ENCODE measurements at places on chromosomes 5 and 9. TPM values are rescaled to one million over a fixed set of nuclear protein-coding genes. Genes with fewer than 3 reads are reported as not detected.

DNA sequence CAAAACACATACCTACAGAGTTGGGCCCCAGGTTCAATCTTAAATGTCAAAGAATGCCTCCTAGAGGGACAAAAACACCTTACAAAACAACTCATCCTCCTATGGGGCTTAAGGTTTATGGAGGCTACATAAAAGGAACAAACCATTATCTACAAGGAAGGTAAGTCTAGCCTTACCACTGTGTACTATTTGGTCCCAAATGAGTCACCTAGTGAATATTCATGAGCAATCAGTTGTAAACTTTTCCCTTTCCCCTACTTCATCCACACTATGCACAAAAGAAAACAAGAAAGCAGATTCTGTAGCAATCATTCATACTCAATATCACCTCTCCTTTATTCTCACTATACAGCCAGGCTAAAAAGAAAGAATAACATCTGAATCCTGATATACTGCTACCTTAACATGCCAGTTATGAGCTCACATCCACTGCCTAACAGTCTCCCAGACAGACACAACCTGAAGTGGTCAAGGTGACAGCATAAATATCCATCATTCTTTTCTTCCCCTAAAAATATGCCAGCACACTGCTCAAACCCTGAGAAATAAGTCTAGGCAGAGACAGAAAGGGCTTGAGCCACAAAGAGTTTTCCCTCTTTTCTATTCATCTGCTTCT, 6.2 kb downstream of the OXCT1 start:
- no peak for DNase-seq

GRCh38 chr9:136443087-136443486, 3.4 kb upstream of the INPP5E start:
- DNase-seq = no peak

Gene SCGB3A2
- not detected for total RNA-seq

DNA sequence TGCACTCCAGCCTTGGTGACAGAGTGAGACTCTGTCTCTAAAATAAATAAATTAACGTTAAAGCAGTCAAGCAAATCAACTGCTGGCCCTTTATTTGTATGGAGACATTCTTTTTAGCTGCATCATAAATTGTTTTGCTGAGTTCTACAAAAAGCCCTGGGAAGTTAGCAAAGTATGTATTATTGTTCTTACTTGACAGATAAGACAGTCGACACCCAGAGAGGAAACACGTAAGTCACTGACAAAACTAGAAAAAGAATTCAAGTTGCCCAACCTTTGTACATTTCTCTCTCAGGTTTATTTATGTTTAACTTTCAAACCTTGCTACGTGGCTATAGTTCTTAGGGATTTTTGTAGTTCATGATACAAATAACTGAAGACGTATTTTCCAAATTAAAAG, 40.4 kb upstream of the MACIR start:
- no peak for DNase-seq

DNA sequence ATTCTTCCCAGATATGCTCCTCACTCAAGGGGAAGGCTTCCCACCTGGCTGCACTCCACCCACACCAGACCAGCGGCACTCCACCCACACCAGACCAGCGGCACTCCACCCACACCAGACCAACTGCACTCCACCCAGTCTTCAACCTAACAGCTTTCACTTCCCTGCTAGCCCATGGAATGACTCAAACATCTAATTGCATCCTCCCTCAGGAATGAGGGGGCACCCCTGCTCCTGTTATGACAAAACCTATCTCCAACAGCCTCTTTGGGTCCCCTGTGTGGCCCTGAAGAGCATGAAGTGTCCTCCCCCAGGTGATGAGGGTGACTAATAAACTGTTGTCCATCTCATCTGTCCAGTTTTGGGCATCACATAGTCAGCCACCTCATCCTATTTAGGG, 556.6 kb upstream of the TUSC1 start:
- no peak for DNase-seq

GRCh38 chr5:151571270-151572173, 19.6 kb downstream of the FAT2 start:
- no peak for DNase-seq

Gene KIF3A
- total RNA-seq = 11.2 TPM

DNA sequence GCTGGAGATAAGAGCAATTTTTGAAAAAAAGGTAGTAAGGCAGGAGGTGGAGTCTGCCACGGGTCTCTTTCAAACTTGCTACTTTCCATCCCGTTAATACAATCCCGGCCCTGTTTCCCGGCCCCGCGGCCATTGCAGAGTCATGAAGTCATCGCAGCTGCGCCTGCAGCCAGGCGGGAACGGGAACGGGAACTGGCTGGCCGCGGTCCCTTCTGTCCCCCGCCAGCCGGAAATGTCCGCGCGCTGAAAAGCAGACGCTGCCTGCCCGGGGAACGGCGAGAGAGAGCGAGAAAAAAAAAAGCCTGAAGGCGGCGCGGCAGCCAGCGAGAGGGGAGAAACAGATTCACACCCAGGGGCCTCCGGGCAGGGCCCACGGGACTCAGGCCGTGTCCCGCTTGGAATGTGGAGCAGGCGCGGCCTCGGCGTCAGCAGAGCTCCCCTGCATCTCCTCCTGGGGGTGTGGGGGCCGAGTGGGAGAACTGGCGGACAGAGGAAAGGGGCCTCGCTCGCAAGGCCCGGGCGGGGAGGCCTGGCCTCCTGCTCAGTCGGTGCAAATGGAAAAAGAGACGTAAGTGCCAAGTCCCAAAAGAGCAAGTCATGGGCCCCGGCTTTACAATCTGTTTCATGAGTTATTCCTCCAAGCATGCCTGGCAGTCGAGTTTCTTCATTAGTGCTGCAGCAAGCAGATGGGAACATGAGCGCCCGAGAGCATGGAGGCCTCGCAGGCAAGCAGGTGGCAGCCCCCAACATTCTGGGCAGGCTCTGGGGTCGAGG, 201.2 kb upstream of the GAS1 start:
- peak; percentile 92 for DNase-seq

- no peak for DNase-seq
These were observed 21.0 kb upstream of the IER5L start for GRCh38 chr9:129199044-129199435.

Gene DBH
- total RNA-seq = not detected

DNA sequence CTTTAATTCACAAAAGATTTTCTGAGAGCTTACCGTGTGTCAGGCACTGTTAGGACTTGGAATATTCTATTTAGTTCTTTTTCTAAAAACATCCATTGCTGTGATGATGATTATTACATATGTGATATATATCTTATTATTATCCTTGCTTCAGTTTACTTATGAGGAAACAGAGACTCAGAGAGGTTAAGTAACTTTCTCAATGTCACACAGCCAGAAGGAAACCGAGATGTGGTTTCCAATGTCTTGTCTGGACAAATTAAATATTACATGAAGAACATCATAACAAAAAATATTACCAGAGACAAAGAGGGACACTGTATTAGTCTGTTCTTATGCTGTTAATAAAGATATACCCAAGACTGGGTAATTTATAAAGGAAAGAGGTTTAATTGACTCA, 125.5 kb upstream of the DAP start:
- no peak for DNase-seq

DNA sequence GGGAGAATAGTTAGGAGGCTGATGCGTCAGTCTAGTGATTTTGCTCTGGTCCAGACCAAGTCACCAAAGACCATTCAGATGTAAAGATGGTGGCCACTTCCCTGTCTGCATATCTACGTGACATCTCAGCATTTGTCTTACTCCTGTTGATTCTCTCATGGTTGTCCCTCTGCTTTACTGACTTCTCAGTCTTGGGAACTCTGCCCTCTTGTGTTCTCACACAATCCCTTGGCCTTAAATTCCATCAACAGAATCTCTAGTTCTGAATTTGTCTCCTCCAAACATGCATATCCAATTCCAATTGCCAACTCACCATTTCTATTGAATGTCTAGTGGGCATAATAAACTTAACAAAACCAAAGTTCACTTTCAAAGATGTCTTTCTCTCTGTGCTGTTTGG, 147.8 kb downstream of the SLC24A2 start:
- no peak for DNase-seq

DNA sequence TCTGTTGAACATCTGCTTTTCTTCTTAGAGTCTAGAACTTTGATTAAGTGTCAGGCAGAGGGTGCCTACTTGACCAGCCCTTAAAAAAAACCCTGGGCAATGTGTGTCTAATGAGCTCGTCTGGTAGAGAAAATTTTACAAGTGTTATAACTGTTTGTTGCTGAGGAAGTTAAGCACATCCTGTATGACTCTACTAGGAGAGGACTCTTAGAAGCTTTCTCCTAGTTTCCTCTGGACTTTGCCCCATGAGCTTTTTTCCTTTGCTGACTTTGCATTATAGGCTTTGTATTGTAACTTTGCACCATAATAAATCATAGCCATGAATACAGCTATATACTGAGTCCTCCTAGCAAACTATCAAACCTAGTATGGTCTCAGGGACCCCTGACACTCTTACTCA, 39.4 kb downstream of the GNG10 start:
- no peak for DNase-seq

DNA sequence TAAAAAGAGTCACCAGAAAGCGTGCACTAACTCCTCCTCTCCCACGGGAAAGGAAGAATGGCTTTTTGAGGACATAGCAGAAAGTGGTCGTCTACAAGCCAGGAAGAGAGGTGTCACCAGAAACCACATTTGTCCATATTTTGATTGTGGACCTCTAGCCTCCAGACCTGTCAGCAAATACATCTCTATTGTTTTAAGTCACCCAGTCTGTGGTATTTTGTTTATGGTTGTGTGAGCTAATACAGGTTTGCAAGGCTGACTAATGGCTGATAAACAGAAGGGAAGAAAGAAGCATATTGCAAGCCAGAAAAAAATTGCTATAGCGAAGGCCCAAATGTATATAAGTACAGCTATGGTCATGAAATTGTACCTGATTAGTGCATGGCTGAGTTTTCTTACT, 21.4 kb downstream of the WDR70 start:
- DNase-seq = no peak

DNA sequence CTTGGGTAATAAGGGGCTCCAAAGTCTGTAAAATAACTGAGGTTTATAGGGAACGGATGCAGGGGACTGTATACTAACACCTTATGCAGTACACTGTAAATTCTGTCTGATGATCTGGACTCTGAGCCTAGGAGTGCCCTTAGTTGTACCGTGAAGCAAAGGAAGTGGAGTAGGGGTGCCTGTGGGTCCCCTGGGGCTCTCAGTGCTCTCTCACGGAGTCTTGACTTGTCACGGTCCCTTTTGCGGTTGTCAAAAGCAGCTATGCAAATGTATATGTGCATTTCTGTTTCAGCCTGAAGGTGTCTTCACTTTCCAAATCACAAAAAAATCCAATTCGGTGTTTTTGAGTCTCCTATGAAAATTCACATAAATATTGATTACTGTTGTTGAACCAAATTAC, 17.8 kb downstream of the DMRT1 start:
- no peak for DNase-seq

Gene LCN2
- not detected for total RNA-seq

- no peak for DNase-seq
These were observed 264.5 kb downstream of the TAF11L14 start for GRCh38 chr5:17898766-17899165.

DNA sequence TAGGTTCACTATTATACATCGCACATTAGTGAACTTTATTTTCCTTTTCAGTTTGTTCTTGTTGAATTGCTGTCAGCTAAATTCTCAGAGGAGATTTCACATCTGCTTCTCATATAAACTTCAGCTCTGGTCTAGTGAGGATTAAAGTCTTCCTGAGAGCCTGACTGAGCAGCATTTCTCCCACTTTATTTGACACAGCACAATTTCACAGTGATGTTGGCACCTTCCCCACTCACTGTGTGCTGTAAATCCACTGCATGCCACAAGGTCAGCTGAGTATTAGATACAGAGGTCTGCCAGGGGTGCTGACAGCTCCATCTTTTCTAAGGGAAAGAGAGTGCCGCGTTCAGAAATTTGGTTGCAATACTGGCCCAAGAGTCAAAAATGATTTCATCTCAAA, 567.4 kb downstream of the PRR16 start:
- no peak for DNase-seq

- DNase-seq = no peak
These were observed 505.0 kb downstream of the ELAVL2 start for GRCh38 chr9:23321049-23321448.

Gene LPAR1
- 6.3 TPM for total RNA-seq

DNA sequence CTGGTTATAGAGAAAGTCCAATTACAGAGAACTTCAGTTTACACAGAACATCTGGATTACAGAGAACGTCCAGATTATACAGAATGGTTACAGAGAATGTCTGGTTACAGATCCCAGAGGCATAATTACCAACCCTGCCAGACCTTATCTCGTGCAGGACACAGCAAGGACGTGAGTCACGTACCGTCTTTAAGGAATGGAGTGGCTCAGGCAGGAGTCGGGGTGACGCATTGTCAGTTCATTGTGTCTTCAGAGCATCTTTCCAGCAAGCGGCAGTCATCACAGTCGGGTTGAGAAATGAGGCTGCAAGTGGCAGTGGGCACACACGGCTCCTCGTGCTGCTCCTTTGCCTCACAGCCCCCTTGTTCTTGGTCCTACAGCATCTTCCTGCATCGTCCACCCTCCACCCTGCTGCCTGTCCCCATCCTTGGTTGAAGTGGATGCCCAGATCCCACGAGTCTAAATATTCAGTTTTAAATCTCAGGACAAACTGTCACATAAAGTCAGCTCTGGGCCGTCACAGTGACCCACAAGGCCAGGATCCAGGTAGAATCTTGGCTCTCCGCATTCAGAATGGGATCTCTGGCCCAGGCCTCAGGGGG, 30.0 kb upstream of the SLC6A19 start:
- peak; percentile 56 for DNase-seq

- no peak for DNase-seq
These were observed 8.3 kb upstream of the AFF4 start for GRCh38 chr5:132971483-132972435.

DNA sequence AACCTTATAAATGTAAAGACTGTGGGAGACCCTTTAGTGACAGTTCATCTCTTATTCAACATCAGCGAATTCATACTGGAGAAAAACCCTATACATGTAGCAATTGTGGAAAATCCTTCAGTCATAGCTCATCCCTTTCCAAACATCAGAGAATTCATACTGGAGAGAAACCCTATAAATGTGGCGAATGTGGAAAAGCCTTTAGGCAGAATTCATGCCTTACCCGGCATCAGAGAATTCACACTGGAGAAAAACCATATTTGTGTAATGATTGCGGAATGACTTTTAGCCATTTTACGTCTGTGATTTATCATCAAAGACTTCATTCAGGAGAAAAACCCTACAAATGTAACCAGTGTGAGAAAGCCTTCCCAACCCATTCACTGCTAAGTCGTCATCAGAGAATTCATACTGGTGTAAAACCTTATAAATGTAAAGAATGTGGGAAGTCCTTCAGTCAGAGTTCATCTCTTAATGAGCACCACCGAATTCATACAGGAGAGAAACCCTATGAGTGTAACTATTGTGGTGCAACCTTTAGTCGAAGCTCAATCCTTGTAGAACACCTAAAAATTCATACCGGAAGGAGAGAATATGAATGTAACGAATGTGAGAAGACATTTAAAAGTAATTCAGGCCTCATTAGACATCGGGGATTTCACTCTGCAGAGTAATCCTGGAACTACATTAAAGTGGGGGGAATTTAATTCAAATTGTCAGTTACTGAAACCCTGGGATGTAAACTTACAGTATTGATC, 17.7 kb downstream of the ZNF483 start:
- DNase-seq = no peak
